GOT3 (cell line): ENCODE measurements at places on chromosomes 6 and 20.

GRCh38 chr20:8721098-8721497, 347.8 kb upstream of the PLCB4 start:
- DNase-seq, result no peak

DNA sequence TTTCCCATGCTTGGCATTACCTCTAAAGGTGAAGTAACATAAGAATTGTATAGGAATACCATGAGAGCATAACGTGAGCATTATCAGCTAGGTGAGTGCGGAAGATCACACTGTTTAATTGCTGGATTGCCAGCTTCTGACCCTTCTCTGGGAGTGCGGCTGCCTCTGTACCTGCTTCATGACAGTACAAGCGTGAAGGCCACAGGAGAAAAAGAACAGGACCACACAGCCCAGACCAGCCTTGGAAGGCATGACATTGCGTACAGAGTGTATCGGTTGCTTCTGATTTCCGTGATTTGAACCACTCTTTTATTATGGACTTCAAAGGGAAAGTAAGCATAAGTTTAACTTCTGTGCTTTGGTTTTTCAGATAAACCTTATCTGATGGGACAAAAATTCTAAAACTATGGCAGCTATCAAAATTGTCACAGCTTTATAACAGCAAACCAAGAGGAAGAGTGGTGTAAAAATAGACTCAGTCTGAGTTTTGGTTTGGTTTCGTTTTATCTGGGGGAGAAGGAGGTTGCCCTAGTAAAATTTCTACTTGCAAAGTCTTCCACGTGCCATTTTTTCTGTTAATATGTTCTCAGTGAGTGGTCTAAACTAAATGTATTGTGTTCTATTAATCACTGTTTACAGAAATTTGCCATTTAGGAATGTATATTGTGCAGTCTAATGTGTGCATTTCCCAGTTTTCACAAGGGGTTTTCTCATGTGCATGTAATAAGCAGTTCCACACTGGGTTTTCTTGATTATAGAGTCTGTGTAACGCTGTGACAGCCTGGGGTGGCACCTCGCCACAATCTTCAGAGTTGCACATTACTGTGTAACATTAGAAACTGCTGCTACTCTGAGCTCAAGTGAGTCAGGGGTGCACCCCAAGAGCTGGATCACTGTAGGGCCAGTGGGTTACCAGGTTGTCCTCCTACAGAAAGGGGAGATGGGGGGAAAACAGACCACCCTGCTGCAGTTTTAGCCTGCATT, 97.3 kb downstream of the RPP40 start:
- DNase-seq, result no peak

GRCh38 chr6:25010902-25011625, 75.3 kb upstream of the RIPOR2 start:
- no peak for DNase-seq

GRCh38 chr20:62918831-62919230, 7.5 kb downstream of the DIDO1 start:
- no peak for DNase-seq

- no peak for DNase-seq
Observed at GRCh38 chr6:35330541-35331119, 11.7 kb upstream of the PPARD start.
